ENCODE measurements at places on chromosomes 3 and 15.

- DNase-seq: no peak
These were observed 10.6 kb upstream of the TGM5 start for GRCh38 chr15:43277231-43277823.

DNA sequence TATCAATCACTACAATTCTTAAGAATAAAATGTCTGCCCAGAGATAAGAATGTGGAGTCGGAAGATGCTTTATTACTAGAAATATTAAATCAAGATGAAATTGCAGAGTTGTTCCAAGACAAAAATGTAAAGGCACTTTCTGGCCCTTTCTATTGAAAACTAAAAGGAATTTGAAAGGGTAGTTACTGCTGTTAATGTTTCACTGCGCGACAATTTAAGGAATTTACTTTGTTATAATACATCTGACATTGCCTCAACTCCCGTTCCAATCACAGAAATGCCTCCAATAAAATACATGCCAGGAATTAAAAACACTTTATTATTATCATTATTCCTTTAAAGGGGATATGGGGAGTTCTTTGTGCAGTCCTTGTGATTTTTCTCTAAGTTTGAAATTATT, 26.4 kb downstream of the RSL24D1 start:
- DNase-seq: no peak

GRCh38 chr3:53022647-53023046, 23.2 kb downstream of the SFMBT1 start:
- no peak for DNase-seq

DNA sequence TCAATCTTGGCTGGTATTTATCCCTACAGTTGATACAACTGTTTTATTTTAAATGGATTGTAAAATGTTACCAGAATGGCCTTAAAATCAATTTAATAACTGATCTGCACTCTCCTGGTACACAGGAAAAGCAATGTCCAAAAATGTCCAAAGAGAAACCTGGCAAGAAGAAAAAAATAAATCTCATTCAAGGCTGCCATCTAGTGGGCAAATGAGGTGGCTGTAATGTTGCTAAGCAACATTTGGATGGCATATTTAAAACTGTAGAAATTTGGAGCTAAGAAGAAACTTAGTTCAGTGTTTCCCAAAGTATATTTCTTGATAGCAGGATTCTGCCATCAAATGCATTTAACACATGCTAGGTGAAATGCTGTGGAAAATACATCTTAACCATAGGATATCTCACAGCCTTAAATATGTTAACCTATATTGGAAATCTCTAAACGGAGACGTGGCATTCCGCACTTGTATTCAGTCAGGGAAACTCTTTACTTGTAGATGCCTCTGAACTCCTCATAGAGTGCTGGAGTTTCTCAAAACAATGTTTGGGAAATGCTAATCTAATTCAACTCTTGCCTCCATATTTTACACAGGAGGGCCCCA, 216.8 kb downstream of the ERC2 start:
- no peak for DNase-seq

- DNase-seq: no peak
These were observed 164.0 kb downstream of the PDCD6IP start for GRCh38 chr3:33962396-33962795.

GRCh38 chr3:108051005-108051404, 39.8 kb downstream of the CD47 start:
- no peak for DNase-seq

GRCh38 chr3:141063831-141064230, 12.7 kb downstream of the SPSB4 start:
- no peak for DNase-seq

DNA sequence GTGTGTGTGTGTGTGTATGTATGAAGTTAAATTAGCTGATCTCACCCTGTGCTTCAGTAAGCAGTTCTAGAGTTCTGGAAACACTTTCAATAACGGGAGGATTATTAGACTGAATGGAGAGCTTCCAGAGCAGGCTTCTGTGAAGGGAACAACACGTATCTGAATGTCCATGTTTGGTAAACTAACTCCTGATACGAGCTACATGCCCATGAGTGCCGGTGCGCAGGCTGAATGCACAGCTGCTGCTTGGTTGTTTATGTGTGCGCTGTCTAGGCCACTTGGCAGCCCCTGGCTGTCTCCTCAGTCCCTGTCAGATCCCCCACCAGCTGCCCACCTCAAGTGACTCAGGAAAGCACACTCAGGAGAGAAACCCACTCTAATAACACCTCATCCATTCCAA, 137.0 kb downstream of the EPHB1 start:
- no peak for DNase-seq
